ENCODE measurements at places on chromosomes 13 and 19.

GRCh38 chr13:32045982-32046785, 14.6 kb downstream of the FRY start:
- no peak for DNase-seq

GRCh38 chr13:98150832-98151479, 8.1 kb downstream of the FARP1 start:
- no peak for DNase-seq

- DNase-seq: no peak
These were observed 128.2 kb downstream of the SLITRK1 start for GRCh38 chr13:83753912-83754624.

- peak; percentile 24 for DNase-seq
These were observed 10.1 kb upstream of the ZNF358 start for GRCh38 chr19:7505682-7506384.

DNA sequence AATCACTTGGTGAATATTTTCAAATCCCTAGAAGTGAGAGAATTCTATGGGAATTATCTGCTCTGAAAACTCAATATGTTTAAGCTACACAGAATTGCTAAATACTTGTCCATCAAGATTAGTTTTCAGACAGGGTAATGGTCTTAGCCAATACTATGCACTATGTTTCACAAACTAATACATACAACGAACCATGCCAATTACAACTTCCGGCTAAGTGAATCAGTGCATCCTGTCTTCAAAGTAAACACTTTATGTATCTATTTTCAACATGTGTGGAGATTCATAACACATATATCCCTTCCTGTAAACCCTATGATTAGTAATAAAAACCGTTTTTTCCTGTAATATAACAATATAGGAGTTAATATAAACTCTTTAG, 181.5 kb downstream of the POSTN start:
- no peak for DNase-seq

DNA sequence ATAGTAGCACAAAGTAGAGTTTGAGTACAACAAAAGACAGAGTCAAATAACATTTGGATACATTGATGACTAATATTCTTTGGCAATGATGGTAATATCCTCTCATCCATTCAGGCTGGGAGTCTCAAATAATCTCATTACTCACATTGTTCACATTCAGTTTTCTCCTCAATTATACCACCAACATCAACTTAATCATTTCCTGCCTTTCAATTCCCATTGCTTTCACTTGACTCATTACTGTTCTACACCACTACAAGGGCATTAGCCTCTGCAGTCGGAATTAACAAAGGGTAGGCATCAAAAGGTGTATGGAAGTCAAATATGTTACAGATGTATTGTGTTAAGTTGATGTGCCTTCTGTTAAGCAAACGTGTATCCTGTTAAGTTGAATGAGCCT, 518.4 kb upstream of the SLITRK1 start:
- DNase-seq: no peak

- no peak for DNase-seq
These were observed 887 bp downstream of the CDADC1 start for GRCh38 chr13:49248622-49249002.

DNA sequence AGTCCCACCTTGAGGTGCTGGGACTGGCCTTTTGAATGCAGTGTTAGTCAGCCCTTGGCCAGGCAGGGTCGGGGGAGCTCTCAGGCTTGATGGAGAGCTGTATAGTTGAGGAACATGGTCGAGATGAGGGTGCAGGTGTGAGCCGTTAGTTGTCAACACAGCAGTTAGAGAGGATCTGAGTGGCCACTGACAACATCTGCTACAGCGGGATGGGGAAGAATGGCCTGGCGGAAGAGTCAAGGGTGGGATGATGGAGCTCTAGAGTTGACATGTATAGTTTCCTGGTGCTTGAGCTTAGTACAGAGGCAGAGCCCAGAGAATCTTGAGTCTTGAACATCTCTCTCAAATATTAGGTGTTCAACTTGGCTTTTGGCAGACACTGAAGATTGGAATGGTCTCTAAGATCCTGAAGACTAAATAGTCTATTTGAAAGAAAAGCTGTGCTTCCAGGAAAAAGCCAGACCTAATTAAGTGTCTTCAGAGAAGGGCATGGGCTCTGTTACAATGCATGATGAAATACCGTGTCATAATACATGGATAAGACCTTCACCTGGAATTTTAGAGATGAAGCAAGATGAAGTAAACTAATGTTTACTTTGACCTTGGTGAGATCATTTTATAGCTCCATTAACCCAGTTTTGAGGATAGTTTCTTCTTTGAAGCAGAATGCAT, 9.7 kb downstream of the PCCA start:
- DNase-seq: no peak

DNA sequence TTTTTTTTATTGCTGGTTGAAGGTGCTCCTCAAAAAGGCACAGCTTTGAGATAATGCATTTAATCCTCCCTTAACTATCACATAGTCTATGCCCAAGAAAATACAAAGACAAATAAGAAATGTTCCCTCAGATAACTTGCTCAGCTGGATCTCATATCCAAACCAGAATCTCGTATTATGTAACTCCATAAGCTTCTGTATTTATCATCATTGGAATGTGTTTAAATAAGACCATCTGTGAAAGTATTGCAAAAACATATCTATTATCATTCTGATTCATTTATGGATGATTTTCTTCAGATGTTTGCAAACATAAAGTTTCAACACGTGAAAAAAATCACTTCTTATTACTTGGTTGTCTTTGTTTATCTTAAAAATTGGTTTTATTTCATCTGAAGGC, 190.9 kb downstream of the IRS2 start:
- DNase-seq: no peak

- DNase-seq: no peak
These were observed 5.5 kb upstream of the GALP start for GRCh38 chr19:56170261-56170660.

DNA sequence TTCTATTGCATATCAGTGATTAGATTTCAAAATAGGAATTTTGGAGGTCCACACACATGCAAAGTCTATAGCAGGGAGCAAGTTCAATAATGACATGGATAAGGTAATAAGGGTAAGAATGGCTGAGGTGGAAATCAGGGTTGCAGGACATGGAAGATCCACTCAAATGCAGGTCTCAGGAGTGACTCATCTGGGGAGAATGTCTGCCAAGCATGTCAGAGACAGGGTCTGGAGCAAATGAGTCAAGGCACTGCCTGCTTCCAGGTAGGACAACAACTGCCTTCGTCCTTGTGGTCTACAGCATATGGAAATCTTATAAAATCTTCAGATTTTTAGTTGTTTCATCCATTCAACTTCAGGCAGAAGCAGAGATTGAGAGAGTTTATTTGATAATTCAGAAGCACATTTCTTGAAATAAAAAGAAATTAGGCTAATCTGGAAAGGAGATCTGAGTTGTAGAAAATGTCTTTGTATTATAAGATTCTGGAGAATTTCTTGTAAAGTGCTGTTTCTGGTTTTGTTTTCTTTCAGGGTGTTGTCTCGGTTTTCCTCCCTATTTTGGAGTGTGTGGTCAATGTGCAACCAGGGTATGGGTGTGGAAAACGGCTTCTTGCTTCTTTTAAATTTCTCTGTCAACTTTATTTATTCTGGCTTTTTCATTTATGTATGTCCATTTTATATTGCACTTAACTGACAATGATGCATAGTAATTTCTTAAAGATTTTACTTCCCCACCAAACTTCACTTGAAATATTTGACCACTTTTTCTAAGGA, 748.8 kb downstream of the LIG4 start:
- no peak for DNase-seq

- DNase-seq: no peak
These were observed 17.4 kb upstream of the LILRA2 start for GRCh38 chr19:54556194-54556593.

GRCh38 chr13:91618315-91618714, 219.9 kb downstream of the GPC5 start:
- DNase-seq: no peak

DNA sequence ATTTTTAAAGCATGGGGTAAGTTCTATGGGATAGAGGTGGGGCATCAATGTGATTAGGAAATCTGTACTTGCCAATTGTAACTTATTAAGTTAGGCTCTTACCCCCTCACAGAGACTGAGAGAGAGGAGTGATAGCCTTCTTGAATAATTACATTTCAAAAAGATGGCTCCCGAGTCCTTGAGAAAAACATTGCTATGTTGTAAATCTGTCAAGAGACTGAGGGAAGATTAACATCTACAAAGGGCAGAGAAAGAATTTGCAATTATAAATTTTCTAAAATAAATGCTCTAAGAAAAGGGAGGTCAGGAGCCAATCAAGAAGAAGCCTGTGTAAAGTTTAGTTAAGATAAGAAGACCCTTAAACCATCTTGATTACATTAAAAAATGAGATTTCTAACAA, 1570.8 kb downstream of the OLFM4 start:
- no peak for DNase-seq

DNA sequence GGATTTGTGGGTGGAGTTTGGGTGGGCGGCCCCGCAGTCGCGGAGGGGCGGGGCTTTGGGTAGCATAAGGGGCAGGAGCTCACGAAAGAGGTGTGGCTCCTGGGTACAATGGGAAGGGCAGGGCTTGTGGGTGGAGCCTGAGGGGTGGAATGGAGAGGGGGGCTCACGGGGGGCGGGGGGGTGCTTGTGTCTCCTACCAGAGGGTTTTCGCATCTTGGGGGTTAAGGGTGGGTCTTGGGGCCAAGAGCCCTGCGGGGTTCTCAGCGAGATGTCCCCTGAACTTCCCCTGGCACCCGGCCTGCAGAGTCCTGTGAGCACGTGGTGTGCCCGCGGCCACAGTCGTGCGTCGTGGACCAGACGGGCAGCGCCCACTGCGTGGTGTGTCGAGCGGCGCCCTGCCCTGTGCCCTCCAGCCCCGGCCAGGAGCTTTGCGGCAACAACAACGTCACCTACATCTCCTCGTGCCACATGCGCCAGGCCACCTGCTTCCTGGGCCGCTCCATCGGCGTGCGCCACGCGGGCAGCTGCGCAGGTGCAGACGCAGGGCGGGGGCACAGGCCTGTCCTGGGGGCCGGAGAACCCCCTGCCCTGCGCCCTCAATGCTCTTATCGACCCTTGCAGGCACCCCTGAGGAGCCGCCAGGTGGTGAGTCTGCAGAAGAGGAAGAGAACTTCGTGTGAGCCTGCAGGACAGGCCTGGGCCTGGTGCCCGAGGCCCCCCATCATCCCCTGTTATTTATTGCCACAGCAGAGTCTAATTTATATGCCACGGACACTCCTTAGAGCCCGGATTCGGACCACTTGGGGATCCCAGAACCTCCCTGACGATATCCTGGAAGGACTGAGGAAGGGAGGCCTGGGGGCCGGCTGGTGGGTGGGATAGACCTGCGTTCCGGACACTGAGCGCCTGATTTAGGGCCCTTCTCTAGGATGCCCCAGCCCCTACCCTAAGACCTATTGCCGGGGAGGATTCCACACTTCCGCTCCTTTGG, 5.1 kb downstream of the FSTL3 start:
- peak; percentile 92 for DNase-seq

DNA sequence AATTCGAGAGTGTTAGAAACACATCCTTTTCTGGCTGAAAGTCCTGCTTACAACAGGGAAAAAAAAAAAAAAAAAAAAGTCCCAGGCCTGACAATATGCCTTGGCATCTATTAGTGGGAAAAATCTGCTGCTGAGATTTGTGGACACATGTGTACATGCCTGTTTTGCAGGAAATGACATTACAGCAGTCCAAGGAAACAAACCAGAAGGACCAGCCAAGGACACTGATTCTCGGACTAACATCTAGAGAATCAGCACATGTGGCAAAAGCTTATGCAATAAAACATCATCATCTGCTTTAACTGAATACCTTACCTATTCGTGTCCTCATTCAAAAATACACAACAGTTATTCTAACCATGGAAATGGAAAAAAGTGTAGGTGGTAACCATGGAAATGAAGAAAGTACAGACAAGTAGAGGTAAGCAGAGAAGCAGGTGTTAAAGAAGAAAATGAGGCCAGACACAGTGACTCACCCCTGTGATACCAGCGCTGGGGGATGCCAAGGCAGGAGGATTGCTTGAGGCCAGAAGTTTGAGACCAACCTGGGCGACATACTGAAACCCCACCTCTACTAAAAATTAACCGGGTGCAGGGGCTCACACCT, 9.4 kb upstream of the DPY19L3 start:
- no peak for DNase-seq

GRCh38 chr19:45440873-45441654, 17.3 kb upstream of the ERCC1 start:
- no peak for DNase-seq

GRCh38 chr19:1206150-1206863, 729 bp downstream of the STK11 start:
- DNase-seq: no peak

- no peak for DNase-seq
These were observed 3.1 kb downstream of the HRC start for GRCh38 chr19:49152119-49152550.

GRCh38 chr13:99339736-99340397, 32.7 kb upstream of the GPR183 start:
- no peak for DNase-seq

GRCh38 chr19:963486-963951, 20.6 kb upstream of the WDR18 start:
- no peak for DNase-seq

DNA sequence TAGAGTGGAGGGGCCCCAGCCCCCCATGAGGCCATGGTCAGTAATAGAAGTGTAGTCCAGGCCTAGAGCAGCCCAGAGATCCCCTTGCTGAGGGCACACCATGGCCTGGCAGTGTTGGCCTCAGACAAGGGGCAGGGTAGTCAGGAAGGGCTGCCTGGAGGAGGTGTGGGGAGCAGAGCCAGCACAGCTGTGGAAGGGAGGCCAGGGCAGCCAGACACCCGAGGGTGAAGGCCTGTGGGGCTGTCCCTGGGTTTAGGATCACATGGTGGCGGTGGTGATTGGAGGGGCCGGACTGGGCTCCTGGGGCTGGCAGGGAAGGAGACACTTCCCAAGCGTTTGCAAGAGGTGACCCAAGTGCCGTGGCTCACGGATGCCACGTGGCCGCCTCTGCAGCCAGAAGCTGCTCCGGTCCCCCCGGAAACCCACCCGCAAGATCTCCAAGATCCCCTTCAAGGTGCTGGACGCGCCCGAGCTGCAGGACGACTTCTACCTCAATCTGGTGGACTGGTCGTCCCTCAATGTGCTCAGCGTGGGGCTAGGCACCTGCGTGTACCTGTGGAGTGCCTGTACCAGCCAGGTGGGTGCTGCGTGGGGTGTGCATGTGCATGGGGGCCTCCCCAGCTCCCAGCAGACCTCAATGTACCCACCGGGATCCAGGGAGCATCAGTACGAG, 11.6 kb upstream of the TEKTIP1 start:
- no peak for DNase-seq

DNA sequence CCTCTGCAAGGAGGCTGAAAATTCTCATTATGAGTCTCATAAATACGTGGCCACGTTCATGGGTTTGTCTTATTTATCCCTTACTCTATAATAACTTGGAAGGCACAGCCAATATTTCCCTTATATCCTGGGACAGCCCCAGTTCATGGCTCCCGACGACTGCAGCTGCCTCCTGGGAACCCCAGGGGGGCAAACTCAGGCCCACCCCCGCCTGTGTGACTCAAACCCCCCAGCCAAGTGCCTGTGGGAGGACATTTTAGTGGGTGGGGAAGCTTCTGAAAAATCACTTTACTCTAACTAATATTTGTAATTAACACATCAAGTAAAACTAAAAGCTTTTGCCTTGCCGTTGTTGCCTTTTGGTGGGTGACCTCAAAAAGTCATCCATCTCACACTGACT, 14.3 kb downstream of the RASA3 start:
- DNase-seq: no peak

All from stimulated activated CD4-positive, alpha-beta T cell treated with anti-CD3 and anti-CD28 coated beads, Interleukin-4, amount 100 ng/mL, for 4 hours (primary cell).